ENCODE measurements at places on chromosomes 2 and 18. TPM values are rescaled to one million over a fixed set of nuclear protein-coding genes. Genes with fewer than 3 reads are reported as not detected.
A peak's percentile ranks its signal among the peaks of the same experiment; 100 is the strongest.

- DNase-seq = no peak
Observed at GRCh38 chr18:9191658-9192256, 55.2 kb downstream of the ANKRD12 start.

DNA sequence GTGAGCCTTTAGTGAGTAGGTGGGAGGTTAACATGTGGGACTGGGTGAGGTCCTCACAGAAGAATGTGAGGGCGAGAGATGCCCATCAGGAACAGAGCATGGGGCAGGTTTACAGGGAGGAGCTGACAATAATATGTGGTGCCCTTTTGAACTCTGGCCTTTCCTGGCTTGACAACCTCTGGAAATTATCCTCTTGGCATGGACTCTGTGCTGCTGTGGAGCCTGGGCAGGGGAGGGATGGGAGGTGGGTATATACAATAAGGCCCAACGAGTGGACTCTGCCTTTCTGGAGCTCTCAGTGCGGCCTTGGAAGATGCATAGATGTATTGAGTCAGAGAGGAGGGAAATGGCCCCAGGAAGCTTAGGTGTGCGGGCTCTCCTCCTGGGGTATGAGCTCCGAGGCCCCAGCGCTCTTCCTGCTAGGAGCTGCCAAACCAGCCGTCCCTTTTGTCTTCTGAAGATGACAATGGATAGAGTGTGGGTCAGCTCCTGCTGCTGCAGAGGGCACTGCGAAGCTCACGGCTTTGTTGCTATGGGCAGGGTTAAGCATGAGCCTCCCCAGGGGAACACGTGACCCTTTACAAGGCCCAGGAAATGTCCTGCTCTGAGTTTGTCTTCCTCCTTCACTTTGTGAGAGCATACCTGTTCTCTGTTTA, 8.7 kb upstream of the PSD4 start:
- no peak for DNase-seq

- no peak for DNase-seq
Observed at GRCh38 chr2:197101519-197101918, 175.0 kb upstream of the PGAP1 start.

- DNase-seq = no peak
Observed at GRCh38 chr18:77102259-77103040, 30.1 kb downstream of the MBP start.

DNA sequence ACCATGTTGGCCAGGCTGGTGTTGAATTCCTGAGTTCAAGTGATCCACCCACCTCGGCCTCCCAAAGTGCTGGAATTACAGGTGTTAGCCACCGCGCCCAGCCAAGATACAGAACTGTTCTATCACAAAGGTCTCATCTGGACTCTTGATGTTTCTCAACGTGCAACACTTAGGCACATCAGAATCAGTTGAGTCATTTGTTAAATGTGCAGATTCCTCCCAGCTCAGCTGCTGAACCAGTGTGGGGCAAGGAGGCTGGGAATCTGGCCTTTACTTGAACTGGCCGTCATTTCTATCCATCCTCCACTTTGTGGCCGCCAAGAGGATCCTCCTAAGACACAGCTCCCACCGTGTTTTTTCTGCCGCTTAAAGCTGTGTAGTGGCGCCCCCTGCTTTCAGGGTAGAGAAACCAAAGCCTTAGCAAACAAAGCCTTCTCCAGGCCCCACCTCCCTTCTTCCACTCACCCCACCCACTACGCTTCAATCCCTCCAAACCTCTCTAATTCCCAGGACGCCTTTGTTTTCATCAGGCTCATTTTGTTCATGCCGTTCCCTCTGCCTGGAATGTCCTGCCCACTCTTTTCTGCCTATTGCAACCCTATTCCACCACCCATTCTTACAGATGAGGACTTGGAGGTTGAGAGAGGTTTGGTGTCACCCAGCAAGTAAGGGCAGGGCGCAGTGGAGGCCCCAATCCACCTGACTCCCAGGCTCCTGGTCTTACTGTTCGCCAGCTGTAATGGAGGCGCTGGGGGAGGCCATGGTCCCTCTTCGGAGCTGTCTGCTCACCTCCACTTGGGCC, 776 bp upstream of the SPEG start:
- DNase-seq = no peak

GRCh38 chr2:144693179-144693578, 173.3 kb upstream of the ZEB2 start:
- DNase-seq = no peak

DNA sequence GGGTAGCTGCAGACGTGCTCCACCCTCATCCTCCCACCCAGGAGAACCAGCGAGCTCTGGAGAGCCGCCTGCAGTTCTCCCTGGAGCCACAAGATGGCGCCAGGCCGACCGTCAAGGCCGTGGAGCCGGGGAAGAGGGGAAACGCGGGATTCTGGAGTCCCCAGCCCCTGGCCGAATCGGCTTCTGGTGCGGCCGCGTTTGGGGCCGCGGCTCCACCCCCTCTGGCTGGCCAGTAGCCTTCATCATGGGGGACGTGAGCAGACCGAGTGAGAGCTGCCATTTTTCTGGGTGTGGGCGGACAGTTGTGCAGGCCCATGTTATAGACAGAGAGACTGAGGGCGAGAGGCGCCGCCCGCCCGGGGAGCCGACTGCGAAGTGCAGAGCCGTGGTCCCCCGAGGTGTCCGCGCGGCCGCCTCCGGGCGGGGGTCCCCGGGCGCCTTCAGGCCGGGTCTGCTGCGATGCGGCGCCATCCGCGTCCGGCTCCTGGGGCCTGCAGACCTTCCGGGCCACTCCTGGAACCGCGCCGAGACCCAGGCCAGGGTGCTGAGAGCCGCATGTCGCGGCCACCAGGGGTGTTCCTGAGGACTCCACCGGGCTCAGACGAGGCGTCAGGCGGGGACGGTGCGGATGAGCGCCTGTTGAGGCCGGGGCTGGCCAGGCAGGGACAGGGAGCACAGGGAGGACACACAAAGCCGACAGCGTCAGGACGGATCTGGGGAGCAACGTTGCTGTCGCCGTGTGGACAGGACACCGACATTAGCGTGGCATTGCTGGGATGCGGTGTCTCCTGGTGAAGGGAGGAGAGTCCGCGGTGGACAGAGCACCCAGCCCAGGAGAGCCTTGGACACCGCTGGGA, 418.2 kb upstream of the HS6ST1 start:
- peak; percentile 78 for DNase-seq

DNA sequence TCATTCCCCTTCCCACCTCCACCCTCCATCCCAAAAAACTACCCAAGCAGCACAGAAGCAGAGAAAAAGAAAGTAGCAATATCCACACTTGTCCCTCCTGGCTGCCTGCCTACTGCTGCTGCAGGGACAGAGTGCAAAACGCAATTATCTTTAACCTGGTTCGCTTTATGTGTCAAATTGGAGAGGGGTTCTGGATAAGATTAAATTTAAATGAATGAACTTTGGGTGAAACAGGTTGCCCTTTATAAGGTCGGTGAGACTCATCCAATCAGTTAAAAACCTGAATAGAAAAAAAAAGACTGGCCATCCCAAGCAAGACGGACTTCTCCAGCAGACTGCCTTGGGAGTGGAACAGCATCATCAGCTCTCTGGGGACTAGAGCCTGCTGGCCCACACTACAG, 62.6 kb downstream of the ANKRD44 start:
- DNase-seq = no peak

DNA sequence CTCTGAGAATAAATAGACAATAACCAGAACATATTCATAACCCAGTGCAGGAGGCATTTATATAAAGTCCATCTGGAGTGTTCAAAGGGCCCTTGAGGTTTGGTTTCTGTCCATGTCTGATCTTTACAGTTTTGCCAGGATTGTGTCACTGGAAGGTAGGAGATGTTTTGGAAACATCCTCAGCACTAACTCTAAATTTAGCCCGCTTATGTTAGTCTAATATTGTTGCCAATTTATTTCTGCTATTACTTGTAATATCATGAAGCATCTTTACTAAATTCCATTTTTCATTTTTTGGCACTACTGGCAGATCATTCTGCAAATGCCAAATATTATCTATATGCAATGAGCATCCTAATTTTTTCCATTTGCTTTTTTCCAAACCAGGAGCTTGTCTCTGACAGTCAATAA, 22.4 kb upstream of the REV1 start:
- no peak for DNase-seq

GRCh38 chr2:165376571-165376975, 92.9 kb upstream of the CSRNP3 start:
- DNase-seq = no peak

GRCh38 chr2:207086136-207086535, 79.6 kb downstream of the KLF7 start:
- no peak for DNase-seq

DNA sequence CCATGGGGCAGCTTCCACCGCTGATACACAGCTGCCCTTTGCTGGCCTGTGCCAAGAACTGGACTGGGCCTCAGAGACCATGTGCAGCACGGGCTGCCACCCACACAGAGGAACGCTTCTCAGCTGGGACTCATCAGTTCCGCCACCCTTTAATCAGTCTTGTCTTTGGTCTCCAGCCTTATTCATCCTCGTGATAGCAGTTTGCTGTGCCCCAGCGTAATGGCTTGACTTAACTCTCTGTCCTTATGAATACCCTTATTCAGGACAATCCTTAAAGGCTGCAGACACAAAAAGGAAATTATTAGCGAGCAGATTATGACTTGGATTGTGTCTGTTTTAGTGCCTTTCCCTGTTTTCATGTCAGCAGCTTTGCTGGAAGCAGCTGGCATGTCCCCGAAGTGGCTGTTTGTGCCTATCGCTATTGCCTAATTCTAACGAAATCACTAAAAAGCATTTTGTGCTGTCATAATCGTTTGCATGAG, 108.9 kb upstream of the DAPL1 start:
- DNase-seq = no peak

GRCh38 chr2:25845843-25846505, 32.3 kb downstream of the ASXL2 start:
- DNase-seq = no peak

- no peak for DNase-seq
Observed at GRCh38 chr18:58299135-58299473, 255.1 kb downstream of the NEDD4L start.

DNA sequence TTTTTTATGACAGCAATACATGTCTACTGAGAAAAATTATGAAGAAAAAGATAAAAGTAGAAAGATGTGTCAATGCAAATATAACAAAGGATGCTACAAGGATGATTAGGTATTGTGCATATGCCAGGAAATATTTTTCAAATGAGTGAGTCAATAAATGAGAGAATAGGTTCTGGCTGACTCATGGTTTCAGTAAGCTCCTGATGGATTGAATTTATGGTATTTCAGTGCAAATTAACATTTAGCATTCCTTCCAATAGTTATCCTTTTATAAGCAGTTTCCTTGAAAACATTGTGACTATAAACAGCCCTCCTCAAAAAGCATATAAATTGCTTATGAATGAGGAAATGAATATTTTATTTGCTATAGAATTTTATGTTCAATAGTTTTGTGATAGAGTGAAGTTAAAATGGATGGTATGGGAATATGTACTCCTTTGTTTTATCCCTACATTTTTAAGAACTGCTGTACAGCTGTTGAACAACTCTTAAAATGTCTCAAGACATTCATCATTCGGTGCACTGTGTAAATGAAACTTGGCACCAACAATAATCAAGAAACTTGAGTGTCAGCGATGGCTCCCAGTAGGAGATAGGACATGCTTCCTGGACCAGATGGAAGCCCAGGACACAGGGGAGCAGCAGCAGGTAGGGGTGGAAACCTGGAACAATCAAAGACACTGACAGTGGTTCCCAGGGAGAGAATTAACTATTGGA, 144.7 kb downstream of the PMAIP1 start:
- DNase-seq = no peak

- DNase-seq = no peak
Observed at GRCh38 chr2:217301142-217301925, 441.5 kb upstream of the TNP1 start.

DNA sequence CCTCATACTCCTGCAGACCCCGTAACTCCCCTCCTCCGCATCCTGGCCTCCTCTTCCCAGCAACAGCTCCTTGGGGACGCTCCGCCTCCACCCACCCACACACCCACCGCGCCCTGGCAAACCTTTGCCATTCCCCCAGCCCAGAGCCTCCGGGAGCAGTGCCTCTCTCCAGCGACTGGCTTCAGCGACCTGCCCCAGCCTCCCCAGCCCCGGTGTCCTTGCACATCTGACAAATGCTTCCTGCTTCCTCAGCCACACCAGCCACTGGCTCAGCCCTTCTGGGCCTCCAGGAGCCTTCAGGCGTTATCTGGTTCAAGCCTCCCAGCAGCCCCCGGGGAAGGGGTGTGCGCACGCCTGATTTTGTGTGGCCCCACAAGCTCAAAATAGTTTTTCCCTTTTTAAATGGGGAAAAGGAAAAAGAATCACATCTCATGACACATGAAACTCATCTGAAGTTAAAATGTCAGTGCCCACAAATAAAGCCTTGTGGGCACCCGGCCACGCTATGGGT, 14.2 kb downstream of the ESPNL start:
- DNase-seq = no peak

GRCh38 chr18:47767699-47768098, 162.8 kb downstream of the SMAD2 start:
- DNase-seq = no peak

- no peak for DNase-seq
Observed at GRCh38 chr2:11393711-11394236, 49.3 kb upstream of the ROCK2 start.

DNA sequence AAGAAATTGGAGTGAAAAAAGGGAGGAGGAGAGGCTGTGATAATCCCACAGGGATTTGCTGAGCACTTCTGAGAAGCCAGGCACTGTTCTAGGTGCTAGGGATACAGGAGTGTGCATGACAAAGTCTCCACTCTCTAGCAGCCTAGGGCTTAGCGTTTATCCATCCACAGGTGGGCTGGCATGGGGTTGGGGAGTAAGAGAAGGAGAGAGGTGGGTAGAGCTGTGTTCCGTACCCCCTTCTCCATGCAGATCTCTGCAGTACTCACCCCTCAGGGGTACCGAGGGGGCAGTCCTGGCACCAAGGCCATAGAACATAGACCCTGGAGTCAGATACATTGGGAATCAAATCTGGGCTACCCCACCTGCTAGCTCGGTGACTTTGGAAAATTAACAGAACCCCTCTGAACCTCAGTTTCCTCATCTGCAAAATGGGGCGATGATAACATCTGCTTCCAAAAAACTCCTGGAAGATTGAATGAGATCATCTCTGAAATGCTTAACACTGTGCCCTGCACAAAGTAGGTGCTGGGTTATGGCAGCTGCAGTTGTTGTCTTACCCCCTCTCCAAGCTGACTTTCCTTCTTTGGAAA, 18.6 kb downstream of the FOSL2 start:
- DNase-seq = no peak

- DNase-seq = peak; percentile 74
Observed at GRCh38 chr2:109435901-109436598, 177.7 kb downstream of the SEPTIN10 start.

GRCh38 chr18:54360406-54360805, 2.7 kb downstream of the C18orf54 start:
- no peak for DNase-seq

- DNase-seq = no peak
Observed at GRCh38 chr2:113266431-113266830, 12.3 kb downstream of the PAX8 start.

- no peak for DNase-seq
Observed at GRCh38 chr2:9163306-9164111, 43.1 kb upstream of the ASAP2 start.

GREB1L gene
- total RNA-seq = 17.5 TPM

POLR1A gene
- total RNA-seq = 14.1 TPM

ADCYAP1 gene
- total RNA-seq = 0.41 TPM

AQP12B gene
- not detected for total RNA-seq

SLC5A7 gene
- not detected for total RNA-seq

PLGLB2 gene
- total RNA-seq = 0.26 TPM

PSMA8 gene
- not detected for total RNA-seq
